ENCODE measurements at places on chromosomes 5 and 9.

- no peak for DNase-seq
These were observed 127.8 kb downstream of the MSX2 start for GRCh38 chr5:174852143-174852542.

- DNase-seq, result no peak
These were observed 194.1 kb upstream of the PANK3 start for GRCh38 chr5:168773226-168773625.

- no peak for DNase-seq
These were observed 243.4 kb upstream of the KLF4 start for GRCh38 chr9:107732781-107733522.

- DNase-seq, result no peak
These were observed 43.8 kb upstream of the CER1 start for GRCh38 chr9:14766299-14766698.

GRCh38 chr5:151182976-151183375, 25.4 kb upstream of the ANXA6 start:
- DNase-seq, result no peak

DNA sequence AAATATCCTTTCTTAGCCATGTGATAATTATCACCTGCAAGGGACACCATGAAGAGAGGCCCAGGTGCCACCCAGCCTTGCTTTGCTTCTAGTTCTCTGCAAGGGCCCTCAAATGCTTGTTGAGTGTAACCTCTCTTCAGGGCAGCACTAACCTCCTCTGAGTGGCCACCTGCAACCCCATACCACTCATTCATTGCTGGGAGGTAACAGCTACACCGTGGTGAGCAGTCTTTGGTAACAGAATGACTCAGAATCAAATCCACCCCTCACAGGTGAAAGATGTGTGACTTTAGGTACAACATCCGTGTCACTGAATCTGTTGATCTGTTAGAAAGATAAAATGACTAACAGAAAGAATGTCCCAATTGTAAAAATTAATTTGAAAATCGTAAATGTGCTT, 365.1 kb upstream of the TRPC7 start:
- no peak for DNase-seq

DNA sequence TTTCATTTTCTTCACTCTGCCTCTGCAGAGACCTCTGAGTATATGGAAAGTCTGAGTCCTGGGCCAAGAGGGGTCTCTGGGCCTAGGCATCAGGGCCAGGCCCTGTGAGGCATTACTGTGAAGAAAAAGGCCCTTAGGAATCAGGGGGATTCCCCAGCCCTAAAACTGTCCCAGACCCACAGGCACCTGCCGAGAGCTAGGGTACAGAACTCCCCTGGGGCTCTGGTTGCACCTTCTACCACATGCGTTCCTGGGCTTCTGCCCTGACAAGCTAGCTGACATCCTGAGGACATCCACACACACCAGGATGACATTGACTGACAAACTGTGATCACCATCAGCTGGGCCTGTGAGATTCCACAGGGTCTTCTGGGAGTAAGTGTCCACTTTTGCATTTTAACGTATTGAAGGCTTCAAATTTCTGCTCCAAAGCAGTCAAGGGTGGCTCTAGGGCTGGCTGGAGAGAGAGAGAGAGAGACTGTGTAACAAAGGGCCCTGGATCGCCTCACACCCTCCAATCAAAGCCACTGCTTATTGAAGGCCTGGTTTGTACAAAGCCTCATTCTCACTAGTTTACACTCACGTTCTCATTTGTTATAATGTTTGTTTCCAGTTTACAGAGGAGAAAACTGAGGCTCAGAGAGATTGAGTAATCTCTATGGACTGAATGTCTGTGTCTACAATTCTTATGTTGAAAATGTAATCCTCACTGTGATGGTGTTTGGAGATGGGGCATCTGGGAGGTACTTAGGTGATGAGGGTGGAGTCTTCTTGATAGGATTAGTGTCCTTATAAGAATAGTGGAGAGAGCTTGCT, 45.1 kb downstream of the TGFBI start:
- no peak for DNase-seq

GRCh38 chr9:111099199-111100008, 61.1 kb upstream of the LPAR1 start:
- no peak for DNase-seq

- peak; percentile 47 for DNase-seq
These were observed 194 bp upstream of the RXFP3 start for GRCh38 chr5:33936004-33936380.

DNA sequence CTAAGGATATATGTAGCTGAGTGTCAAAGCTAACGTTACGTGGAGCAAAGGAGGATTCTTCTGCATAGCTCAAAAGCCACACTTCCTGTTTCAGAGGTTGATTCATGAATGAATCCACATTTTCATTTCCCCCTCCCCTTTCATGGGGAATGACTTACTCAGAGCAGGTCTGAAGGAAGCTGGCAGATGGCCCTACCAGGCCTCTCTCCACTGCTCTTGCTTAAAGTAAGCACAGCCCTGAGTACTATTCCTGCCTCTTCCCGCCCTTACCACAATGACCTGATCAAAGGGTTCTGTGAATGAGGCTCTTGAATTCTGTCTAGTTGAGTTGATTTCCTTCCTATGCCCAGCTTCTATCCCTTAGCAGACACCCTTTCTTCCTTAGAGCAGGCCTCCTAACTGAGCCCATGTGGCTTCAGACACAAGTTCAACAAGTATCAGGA, 6.3 kb downstream of the IGIP start:
- no peak for DNase-seq

DNA sequence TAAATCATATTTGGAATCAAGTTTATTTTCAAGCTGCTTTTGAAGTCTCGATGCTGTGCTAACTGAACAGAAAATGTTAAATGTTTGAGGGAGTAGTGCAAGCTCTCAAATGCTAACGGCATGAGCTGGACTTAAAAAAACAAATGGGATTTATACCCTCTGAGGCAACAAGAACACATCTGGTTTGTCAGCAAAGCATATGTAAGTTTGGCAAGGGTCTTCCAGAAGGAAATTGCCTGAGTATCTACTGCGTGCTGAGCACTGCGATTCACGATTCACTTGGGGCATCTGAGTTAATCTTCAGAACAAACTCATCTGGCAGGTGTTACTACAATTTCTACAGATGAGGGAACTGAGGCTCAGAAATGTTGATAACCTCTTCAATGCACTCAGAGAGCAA, 98.4 kb upstream of the C9orf72 start:
- no peak for DNase-seq

- no peak for DNase-seq
These were observed 109.3 kb upstream of the ICE1 start for GRCh38 chr5:5313101-5313635.

- no peak for DNase-seq
These were observed 398.3 kb downstream of the IRX1 start for GRCh38 chr5:3993856-3994473.

Measured in NCI-H1930 (cell line).